ENCODE measurements at places on chromosomes 4 and X.

DNA sequence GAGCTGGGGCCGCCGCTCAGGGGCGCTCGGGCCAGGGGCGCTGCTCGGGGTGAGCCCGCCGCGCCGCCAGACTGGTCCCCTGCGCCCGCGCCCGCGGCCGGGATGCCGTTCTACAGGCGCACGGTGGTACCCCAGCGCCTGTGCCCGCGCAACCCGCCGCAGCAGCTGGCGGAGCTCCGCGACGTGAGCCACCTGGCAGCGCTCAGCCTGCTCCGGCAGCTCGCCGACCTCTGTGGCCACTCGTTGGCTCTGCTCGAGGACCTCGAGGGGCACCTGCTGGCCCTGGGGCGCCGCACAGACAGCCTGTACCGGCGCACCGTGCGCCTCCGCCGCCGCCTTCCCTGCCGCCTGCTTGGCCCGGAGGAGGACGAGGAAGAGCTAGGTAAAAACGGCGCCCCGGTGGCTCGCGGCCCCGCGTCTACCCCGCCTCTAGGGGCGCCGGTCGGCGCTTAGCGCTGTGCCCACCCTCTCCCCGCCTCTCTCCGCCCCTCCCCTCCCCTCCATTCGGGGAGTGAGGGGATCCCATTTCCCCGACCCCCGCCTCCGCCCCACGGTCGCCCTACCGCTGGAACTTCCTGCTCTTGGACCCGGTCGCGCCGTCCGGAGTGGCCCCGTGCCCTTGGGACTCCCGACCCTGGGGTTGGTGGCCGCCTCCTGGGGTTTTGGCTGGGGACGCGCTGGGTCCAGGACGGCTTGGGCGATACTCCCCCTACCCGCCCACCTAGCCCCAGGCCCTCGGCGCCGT is 513 bp downstream of the NHSL2 start:
- no peak for DNase-seq

- DNase-seq: no peak
Measured at GRCh38 chrX:133594156-133594555, 178.9 kb upstream of the GPC4 start.

- no peak for DNase-seq
Measured at GRCh38 chrX:40065296-40066046, 32.3 kb downstream of the BCOR start.

GRCh38 chr4:8052160-8052691 is 106.4 kb downstream of the ABLIM2 start:
- no peak for DNase-seq

GRCh38 chr4:1448589-1449420 is 42.6 kb upstream of the NKX1-1 start:
- peak; percentile 10 for DNase-seq

DNA sequence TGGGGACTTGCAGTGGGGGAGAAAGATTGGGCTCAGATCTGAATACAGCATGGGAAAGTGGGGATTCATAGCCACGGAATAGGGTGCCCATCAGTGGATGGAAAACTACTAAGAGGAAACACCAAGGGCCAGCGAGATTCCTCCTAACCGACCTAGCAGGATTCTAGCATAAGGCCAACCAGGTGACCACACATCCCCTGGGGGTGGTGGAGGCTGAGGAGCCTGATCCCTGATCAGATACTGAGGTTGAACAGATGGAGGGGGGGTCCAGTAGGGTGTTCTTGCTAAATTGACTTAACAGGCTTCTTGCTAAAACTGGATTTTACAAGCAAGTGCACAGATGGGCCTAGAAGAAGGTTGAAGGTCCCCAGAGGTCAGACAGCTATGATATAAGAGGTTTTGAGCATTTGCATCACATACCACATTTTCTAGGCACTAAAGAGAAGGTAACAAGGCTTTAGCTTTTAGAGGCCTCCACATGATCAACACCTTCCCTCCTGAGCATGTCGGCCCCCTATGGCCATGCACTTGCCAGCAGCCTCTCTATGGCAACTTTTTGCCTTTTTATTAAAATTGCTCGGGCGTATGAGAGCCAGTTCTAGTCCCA is 69.1 kb upstream of the PUDP start:
- DNase-seq: no peak

DNA sequence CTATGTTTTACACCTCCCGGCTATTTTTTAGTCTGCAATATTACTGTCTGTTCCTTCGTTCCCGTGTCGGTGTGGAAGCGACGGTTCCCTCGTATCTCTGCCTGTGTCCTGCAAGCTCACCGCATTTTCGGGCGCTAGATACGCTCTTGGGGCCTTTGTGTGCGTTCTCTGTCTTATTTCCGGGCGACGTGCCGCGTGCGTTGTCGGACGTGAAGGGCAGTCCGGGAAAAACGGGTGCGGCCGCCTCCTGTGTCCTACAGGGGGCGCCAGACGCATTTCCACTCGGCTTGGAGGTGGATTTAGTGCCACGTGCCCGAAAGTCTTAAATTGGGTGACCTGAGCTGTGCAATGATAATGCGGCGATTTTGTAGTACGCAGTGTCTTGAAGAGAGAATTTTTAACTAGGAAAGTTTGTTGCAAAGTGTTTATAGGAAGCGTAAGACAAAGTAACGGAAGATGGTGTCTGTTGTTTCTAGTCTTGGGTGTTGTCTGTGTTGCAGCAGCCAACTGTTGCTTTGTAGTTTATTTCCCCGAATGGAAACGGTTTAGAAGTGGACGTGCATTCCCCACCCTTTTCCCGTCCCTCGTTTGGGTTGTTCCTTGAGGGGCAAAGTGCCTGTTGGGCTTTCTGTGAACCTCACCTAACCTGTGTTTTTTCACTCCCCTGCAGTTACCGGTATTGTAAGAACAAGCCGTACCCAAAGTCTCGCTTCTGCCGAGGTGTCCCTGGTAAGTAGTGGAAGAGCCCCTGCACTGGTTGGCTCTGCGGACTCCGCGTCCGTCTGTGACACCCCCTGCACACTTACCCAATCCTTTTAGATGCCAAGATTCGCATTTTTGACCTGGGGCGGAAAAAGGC is 720 bp downstream of the RPL10 start:
- no peak for DNase-seq

DNA sequence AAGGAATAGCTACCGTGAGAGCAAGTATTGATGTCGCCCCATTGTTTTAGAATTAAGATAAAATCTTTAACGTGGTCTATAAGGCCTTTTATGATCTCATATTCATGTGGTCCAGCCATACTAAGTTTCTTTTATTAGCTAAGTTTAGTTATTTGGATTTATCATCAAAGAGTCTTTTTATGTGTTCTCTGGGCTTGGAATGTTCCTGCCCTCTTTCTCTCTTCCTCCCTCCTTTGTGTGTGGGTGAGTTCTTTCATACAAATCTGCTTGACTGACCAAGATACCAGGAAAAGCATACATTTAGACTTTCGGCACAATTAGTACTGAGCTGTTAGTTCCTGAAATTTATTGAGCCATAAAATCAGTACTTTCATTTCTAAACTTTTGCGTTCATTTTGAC is 11.3 kb downstream of the TDO2 start:
- DNase-seq: no peak

DNA sequence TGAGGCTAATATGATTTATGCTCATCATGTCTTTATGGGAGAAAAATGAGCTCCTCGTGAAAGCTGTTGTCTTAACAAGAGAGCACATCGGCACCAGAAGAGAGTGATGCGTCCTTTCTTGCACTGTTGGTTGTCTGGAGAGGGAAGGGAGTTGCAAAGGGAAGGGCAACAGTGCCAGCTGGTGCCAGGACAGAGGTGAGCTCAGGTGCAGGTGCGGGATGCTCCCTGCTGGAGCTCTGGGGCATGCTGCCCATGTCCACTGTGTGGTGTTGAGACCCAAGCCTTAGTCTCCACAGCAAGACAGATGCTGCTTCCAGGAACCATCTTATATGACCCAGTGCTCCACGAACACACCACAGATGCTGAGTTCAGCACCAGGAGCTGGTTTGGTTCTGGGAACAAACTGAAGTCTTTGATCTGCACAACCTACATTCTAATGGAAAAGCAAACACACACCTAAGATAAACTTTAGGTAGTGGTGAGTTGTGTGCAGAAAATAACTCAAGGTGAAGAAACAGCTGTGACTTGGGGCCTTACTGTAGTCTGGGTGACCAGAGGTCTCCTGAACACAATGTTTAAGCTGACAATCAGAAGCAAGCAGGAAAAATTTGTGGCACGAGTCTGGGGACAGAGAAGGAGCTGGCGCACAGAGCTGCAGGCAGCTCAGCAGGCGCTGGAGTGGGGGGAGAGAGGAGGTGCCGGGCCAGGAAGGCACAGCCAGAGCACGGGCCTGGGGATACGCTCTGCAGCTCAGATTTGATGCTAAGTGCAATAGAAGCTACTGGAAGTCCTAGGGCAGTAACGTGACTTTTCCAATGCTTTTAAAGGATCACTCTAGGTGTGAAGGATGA is 73.2 kb downstream of the HAUS3 start:
- no peak for DNase-seq

All from GM12891 (cell line).